ENCODE measurements at places on chromosomes 12 and 14.
A peak's percentile ranks its signal among the peaks of the same experiment; 100 is the strongest.

DNA sequence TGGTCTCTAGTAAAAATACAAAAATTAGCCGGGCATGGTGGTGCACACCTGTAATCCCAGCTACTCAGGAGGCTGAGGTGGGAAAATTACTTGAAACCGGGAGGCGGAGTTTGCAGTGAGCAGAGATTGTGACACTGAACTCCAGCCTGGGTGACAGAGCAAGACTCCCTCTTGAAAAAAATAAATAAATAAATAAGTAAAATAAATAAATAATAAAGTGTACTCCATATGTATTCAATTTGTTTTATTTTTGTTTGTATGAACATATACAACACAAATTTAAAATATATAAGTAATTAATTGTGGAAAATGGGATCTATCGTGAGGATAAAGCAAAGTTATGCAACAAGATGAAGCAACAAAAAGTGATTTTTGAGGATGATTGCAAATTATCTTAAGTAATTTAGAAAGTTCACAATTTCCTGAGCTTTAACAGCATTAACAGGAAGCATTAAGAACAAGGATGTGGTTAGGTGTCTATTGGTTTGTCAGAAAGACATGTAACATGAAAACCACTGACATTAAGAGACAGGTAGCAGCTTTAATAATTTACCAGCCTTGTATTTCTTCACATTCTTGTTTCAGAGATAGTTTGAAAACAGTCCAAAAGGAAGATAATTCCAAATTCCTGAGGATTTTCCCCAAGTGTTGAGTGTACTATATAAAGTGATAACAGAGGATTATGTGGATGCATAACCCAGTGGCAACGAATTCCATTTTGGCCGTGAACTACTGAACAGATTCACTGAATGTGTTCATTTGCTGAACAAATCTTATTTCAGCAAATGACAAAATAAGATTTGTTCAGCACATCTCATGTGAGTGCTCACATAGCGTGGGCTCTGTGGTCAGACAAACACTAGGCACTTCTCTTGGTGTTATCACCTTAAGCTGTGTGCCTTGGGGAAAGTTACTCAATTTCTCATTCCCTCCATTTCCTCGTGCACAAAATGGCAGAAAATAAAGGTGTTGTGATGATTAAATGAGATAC, 68.6 kb upstream of the RESF1 start:
- DNase-seq, result no peak

- DNase-seq, result no peak
Observed at GRCh38 chr12:93108985-93109384, 179.9 kb upstream of the EEA1 start.

GRCh38 chr14:38567703-38568102, 311.8 kb upstream of the CLEC14A start:
- DNase-seq, result no peak

DNA sequence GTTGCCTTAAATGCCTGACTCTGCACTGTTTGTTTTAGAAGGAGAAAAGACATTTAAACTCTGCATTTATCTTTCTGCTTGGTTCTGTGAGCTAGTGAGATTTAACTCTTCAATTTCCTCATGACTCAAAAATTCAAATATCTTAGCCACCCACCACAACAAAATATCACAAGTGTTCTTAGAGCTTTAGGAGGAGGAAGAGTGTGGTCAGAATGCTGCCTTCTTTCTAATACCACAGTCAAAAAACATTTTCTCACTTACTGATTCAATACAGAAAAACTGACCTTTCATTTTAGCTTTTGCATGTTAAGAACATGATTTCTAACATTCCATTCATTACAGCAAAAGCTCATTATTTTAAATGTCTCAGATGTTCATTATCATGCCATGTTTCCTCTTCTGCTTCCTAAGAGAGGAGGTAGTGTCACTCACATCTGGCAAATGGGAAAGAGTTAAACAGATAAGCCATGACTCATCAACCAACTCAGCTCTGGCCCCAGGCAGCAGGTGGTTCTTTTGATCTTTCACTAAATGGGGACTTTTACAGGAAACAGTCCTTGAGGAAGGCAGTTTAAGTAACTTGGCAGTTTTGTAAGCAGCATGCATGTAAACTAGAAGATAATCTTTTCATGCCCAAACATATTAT, 56.4 kb upstream of the RNU6-8 start:
- DNase-seq, result no peak

- no peak for DNase-seq
Observed at GRCh38 chr12:102691773-102692555, 211.6 kb upstream of the IGF1 start.

- DNase-seq, result no peak
Observed at GRCh38 chr12:95204141-95204866, 13.0 kb downstream of the FGD6 start.

GRCh38 chr12:116133636-116134214, 143.8 kb downstream of the MED13L start:
- no peak for DNase-seq

DNA sequence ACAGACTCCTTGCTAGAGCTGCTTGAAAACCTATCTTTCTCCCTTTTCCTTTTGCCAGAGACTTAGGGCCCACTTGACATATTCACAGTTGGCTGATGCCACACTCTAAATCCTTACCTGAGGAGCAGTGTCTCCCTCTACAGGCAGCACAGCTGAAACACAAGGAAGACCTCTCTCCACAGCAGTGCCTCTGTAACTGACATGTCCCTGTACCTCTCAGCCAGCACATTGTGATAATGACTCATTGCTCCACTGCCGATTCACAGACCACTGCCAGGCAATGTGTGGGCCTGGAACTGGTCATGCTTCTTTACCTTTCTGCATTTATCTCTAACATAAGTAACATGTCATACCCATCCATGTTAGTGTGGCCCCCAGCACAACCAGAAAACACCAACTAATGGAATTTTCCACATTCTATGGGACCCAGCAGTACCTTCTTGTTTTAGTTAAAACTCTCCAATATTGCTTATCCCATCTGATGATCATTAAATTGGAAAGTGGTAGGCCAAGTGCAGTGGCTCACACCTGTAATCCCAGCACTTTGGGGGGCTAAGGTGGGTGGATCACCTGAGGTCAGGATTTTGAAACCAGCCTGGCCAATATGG, 56.5 kb downstream of the GTF2A1 start:
- DNase-seq, result peak; percentile 37

DNA sequence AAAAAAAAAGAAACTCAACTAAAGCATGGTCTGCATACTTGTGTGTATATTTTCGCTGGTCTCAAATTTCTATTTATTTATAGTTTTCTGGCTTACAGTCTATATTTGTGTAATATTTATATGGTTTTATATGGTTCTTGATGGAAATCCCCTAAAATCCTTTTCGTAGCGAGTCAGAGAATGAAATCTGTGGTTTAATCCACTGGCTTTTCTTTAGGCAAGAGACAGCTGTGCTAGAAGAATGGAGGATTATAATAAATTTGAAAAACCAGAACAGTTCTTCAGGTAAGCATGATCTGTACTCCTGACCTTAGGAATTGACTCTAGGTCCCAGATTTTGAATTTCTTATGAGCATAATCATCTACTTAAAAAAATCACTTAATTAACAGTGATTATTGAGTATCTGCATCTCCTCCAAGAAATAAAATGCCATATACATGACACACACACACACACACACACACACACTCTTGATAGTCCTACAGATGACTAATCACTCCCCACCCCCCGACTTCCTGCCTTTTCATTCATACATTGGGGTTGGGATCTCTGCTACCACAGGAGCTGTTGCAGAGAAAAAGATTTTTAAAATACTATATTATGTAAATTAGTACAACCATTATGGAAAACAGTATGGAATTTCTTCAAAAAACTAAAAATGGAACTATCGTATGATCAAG, 113.4 kb downstream of the CRADD start:
- DNase-seq, result no peak

- no peak for DNase-seq
Observed at GRCh38 chr12:48028541-48029431, 24.5 kb upstream of the COL2A1 start.

Measured in SK-N-MC (cell line).